Uterus (tissue), 4 donors: ENCODE measurements at places on chromosomes 16 and 17.

DNA sequence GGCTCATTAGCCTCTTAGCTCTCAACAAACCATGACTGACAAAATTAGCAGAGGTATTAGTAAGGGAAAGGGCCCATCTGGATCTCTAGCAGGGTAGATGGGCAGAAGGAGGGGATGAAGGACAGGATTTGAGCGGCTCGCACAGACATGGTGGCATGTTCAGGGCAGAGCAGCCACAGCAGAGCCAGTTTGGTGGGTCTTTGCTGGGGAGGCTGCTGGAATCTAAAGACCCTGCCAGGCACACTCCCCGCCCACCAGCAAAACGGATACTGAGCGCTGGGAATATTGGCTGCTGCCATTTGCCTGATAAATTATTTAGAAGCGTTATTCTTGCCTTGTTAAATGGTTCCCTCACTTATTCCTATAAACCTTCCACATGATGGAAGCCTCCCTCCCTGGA, 20.7 kb upstream of the NAT9 start:
- H3K27ac ChIP-seq: no peak overlapping the region
- H3K36me3 ChIP-seq: no peaks in the 10 kb centered on the region
- H3K4me3 ChIP-seq: no peak overlapping the region
- no peaks in the 10 kb centered on the region for H3K4me1 ChIP-seq

DNA sequence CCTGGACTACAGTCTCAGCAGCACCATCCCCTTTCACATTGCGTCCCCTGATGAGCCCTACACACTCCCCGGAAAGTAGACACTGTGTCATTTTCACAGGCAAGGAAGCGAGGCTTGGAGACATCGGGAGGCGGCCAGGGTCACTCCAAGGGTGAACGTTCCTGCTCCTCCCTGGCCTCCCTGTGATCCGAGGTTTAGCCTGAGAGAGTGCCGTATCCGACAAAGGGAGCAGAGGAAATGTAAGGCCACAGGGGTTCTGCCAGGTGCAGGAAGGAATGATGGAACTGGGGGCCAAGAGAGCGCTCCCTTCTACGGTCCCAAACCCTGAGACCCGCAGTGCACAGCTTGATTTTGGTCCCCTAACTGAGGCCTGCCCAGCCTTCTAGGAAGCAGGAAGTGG, 8.0 kb upstream of the PIK3R6 start:
- H3K27ac ChIP-seq: no peak overlapping the region
- H3K27me3 ChIP-seq: no peaks in the 10 kb centered on the region
- no peaks in the 10 kb centered on the region for H3K36me3 ChIP-seq
- no peak for DNase-seq
- no peaks in the 10 kb centered on the region for H3K4me1 ChIP-seq
- no peak overlapping the region for H3K4me3 ChIP-seq

GRCh38 chr16:89618109-89618998, 4.9 kb downstream of the DPEP1 start:
- H3K27ac ChIP-seq: no peak overlapping the region
- no peaks in the 10 kb centered on the region for H3K27me3 ChIP-seq
- no peaks in the 10 kb centered on the region for H3K36me3 ChIP-seq
- H3K4me3 ChIP-seq: no peak overlapping the region
- H3K4me1 ChIP-seq: no peaks in the 10 kb centered on the region
- DNase-seq: no peak

- H3K36me3 ChIP-seq: no peaks in the 10 kb centered on the region
- no peaks in the 10 kb centered on the region for H3K27me3 ChIP-seq
- no peak for DNase-seq
These were observed 74.1 kb upstream of the NKD1 start for GRCh38 chr16:50474138-50474537.

GRCh38 chr16:84196727-84197394, 5.9 kb downstream of the ADAD2 start:
- H3K27ac ChIP-seq: no peak overlapping the region
- H3K4me1 ChIP-seq: no peaks in the 10 kb centered on the region
- no peaks in the 10 kb centered on the region for H3K36me3 ChIP-seq
- H3K27me3 ChIP-seq: no peaks in the 10 kb centered on the region
- no peak for DNase-seq
- no peak overlapping the region for H3K4me3 ChIP-seq

- H3K27ac ChIP-seq: no peak overlapping the region
- no peaks in the 10 kb centered on the region for H3K36me3 ChIP-seq
- H3K4me1 ChIP-seq: no peaks in the 10 kb centered on the region
- DNase-seq: no peak
- no peak overlapping the region for H3K4me3 ChIP-seq
These were observed 3.9 kb upstream of the KRT38 start for GRCh38 chr17:41444640-41445039.

DNA sequence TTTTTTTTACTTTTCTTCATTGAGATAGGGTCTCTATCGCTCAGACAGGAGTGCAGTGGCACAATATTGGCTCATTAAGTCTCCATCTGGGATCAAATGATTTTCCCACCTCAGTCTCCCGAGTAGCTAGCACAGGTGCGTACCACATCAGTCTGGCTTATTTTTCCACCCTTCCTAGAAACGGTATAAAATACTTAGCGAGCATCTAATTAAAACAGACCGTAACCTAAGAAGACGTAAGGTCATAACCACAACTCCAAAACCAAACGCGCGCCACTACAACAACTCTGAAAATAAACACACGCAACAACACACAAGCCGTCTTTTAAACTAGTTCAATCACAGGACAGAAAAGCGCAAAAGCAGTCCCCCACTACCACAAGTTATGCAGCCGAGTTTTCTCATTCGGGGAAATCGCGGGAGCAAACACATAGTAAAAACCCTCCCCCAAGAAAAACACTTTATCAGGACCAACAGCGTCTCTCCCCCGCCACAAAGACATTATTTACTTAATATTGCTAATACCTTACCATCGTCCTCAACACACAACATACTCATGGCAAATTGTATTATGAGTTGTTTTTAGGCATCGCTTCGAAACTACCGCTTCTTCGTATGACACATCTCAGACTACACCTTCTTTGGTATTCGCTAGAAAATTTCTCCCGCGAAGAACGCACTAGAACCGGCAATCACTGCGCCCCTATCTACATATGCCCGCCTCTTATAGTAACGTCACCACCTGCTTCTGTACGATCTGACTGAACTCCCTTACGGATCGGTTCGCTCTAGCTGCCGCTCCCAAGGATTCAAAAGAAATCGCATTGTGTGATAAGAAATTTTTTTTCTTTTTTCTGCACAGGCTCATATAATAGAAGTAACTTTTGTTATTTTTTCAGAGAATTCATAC, 32.8 kb downstream of the TEX14 start:
- no peaks in the 10 kb centered on the region for H3K36me3 ChIP-seq
- DNase-seq: peak; percentile 88
- H3K4me1 ChIP-seq: no peaks in the 10 kb centered on the region

- no peak overlapping the region for H3K4me3 ChIP-seq
- no peak overlapping the region for H3K27ac ChIP-seq
- H3K4me1 ChIP-seq: no peaks in the 10 kb centered on the region
- no peak for DNase-seq
These were observed 97.4 kb downstream of the MARF1 start for GRCh38 chr16:15545544-15545943.

DNA sequence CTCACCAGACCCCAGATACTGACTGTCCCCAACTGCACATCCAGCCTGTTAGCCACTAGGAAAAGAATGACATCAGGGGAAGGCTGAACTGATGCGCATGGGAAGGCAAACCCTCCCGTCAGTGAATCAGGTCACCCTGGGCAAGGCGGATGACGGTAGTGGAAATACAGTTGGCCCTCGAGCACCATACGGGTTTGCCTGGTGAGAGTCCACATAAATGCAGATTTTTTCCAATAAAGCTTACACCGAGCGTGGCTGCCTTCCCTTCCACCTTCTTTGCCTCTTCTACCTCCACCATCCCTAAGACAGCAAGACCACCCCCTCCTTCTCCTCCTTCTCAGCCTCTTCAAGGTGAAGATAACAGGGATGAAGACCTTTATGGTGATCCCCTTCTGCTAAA, 236.1 kb upstream of the TNRC6C start:
- no peaks in the 10 kb centered on the region for H3K36me3 ChIP-seq
- no peaks in the 10 kb centered on the region for H3K27me3 ChIP-seq
- no peak overlapping the region for H3K4me3 ChIP-seq
- H3K4me1 ChIP-seq: no peaks in the 10 kb centered on the region
- H3K27ac ChIP-seq: no peak overlapping the region
- no peak for DNase-seq
